ENCODE measurements at places on chromosomes 1 and 21.

GRCh38 chr1:202216691-202217090, 23.1 kb downstream of the LGR6 start:
- DNase-seq, result no peak

GRCh38 chr1:154745750-154746425, 124.2 kb downstream of the KCNN3 start:
- DNase-seq, result no peak

DNA sequence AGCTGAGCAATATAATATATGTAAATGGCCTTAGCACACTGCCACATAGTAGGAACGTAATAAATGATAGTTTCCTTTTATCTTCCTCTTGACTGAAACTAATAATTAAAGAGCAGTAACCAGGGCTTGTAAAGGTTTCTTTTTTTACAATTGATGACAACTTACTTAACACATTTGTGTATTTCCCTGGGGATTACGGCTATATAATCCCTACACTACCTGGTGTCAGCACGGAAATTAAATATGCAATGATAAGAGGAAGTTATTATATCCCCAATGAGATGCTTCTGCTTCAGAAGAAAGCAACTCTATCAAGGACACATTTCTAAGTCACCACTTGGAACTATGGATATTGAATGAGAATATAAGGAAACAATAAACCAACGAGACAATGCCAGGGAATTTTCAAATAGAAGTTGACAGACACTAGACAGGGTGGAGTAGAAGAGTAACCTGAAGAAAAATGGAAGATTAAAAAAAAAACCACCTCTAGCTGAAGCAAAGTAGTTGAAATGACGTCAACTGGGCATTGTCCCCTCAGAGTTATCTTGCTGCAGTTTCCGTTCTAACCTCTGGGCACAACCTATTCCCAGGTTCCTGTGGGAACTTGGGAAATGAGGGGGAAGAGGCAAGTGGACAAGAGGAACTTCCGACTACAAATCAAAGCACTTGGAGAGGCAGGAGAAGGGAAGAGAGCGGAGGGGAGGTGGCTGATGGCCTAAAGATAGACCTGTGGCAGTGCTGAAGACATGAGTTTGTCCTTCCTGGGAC, 66.5 kb downstream of the PLPP3 start:
- no peak for DNase-seq

DNA sequence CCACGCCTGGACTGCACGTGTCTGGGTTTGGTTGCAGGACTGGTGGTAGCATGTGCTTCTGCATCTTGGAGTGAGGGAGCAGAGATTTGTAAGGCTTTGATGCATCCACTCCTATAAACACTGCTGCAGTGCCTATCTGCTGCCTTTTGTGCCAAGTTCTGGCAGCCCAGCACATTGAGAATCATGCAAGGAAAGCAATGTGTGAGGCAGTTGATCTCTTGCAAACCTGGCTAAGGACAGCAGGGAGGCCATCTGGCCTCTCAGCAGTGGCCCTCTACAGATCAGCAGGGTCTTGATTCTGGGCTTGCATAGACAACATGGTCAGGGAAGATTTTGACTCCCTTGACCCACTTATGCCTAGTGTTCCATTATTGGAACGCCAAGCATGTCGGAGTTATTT, 81.2 kb upstream of the COA6 start:
- no peak for DNase-seq

GRCh38 chr1:93581917-93582850, 99.5 kb downstream of the BCAR3 start:
- no peak for DNase-seq

Data from retina (tissue), 1 donor.